ENCODE measurements at places on chromosomes 6 and 20.

GRCh38 chr6:105374010-105374420 lies 28.9 kb downstream of the PREP start:
- DNase-seq: no peak
- no peaks in the 10 kb centered on the region for H3K27me3 ChIP-seq
- H3K27ac ChIP-seq: no peak overlapping the region
- H3K36me3 ChIP-seq: peaks cover 48% of the 10 kb centered on the region

DNA sequence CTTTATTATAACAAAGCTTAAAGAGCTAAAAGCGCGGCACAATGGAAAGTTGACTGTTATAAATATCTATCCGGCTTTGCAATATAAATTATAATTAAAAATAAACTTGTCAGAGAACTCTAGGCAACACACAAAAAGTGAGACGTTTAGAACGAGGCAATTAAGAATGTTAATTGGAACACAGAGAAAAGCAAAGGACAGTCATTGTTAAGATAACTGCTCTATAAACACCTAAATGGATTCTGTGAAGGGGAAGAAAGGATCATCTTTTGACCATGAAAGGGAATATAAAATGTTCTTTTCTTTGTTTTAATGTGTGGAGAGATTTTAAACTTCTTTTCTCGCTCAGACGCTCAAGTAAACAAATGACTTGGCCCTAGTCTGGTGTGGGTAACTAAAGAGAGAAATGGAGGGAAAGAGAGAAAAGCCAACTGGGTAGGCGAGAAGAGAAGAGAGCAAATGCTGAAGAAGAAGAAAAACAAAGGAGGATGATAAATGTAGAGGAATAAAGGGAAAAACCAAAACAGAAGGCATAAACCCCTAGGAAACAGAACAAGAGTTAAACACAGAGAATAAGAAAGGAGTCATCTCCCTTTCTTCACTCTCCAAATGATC lies 9.3 kb upstream of the SALL4 start:
- H3K27ac ChIP-seq: no peak overlapping the region
- H3K36me3 ChIP-seq: no peaks in the 10 kb centered on the region
- peak overlapping the region; percentile 2 for H3K4me3 ChIP-seq
- peaks cover 37% of the 10 kb centered on the region for H3K4me1 ChIP-seq
- DNase-seq: no peak

DNA sequence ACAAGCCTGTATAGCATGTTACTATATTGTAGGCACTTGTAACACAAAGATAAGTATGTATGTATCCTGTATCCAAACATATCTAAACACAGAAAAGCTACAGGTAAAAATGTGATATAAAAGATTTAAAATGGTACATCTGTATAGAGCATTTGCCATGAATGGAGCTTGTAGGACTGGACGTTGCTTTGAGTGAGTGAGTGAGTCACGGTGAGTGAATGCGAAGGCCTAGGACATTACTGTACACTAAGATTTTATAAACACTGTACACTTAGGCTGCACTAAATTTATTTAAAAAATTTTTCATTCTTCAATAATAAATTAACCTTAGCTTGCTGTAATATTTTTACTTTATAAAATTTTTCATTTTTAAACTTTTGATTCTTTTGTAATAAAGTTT lies 136.9 kb downstream of the NKAIN2 start:
- H3K36me3 ChIP-seq: no peaks in the 10 kb centered on the region
- H3K27ac ChIP-seq: no peak overlapping the region
- no peak for DNase-seq
- no peaks in the 10 kb centered on the region for H3K27me3 ChIP-seq

DNA sequence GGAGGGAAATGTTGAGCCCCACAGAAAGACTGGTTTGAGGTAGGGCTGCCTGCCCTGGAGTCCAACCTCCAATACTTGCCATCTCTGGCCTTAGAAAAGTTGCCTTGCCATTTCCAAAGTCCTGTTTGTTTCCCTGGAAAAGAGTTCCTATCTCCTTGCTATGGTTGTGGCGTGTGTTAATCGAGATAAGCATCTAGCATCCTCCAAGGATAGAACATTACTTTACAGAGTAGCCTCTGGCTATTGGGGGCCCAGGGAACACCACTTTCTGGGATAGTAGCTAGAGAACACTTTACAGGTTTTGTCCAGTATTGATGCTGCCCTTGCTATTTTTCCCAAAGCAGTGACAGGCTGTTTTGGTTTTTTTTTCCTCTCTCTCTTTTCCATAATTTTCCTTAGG lies 57.4 kb upstream of the SASH1 start:
- H3K4me3 ChIP-seq: no peak overlapping the region
- H3K4me1 ChIP-seq: peaks cover 26% of the 10 kb centered on the region
- DNase-seq: no peak
- H3K27ac ChIP-seq: no peak overlapping the region

DNA sequence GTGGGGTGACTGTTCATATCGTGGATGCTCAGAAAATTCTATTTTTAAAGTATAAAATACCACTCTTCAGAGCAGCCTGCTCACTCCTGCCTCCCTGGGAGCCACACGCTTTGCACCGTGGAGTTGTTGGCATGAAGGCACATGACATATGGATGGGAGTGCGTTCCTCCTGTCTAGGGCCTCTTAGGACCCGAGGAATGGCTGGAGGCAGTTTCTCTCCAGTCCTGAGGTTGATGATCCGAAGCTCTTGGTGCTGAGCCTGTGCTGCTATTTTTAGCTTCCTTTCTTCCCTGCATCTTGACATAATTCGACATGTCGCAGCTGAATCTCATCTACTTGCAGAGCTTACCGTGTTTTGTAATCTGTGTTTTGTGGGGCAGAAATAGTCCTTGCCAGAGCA lies 73.9 kb downstream of the PHACTR3 start:
- no peak overlapping the region for H3K27ac ChIP-seq
- no peak overlapping the region for H3K4me3 ChIP-seq
- no peak for DNase-seq
- H3K4me1 ChIP-seq: no peaks in the 10 kb centered on the region
- peaks cover 68% of the 10 kb centered on the region for H3K27me3 ChIP-seq
- no peaks in the 10 kb centered on the region for H3K36me3 ChIP-seq

DNA sequence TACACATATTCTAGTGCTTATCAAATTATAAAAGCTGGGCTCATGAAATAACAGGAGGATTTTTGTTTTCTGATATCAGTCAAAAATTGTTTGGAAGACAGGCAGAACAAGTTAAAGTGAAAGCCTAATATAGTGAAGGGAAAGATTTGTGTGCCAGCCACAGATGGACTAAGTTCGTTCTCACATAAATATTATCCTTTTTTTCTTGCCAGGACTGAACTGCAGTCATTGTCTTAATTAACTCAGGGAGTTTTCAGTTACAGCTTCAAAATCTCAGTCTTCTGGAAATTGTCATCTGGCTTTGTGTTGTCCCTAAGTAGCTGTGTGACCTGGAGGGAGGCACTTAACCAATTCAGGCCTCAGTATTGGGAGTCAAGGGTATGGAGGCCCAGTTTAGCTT lies 40.7 kb downstream of the PLCB4 start:
- H3K4me3 ChIP-seq: no peak overlapping the region
- no peak overlapping the region for H3K27ac ChIP-seq
- DNase-seq: no peak
- H3K36me3 ChIP-seq: peaks cover 2% of the 10 kb centered on the region
- no peaks in the 10 kb centered on the region for H3K27me3 ChIP-seq

- H3K36me3 ChIP-seq: no peaks in the 10 kb centered on the region
- H3K4me1 ChIP-seq: no peaks in the 10 kb centered on the region
- DNase-seq: no peak
Measured at GRCh38 chr20:45626540-45626939, 3.0 kb upstream of the WFDC10A start.

DNA sequence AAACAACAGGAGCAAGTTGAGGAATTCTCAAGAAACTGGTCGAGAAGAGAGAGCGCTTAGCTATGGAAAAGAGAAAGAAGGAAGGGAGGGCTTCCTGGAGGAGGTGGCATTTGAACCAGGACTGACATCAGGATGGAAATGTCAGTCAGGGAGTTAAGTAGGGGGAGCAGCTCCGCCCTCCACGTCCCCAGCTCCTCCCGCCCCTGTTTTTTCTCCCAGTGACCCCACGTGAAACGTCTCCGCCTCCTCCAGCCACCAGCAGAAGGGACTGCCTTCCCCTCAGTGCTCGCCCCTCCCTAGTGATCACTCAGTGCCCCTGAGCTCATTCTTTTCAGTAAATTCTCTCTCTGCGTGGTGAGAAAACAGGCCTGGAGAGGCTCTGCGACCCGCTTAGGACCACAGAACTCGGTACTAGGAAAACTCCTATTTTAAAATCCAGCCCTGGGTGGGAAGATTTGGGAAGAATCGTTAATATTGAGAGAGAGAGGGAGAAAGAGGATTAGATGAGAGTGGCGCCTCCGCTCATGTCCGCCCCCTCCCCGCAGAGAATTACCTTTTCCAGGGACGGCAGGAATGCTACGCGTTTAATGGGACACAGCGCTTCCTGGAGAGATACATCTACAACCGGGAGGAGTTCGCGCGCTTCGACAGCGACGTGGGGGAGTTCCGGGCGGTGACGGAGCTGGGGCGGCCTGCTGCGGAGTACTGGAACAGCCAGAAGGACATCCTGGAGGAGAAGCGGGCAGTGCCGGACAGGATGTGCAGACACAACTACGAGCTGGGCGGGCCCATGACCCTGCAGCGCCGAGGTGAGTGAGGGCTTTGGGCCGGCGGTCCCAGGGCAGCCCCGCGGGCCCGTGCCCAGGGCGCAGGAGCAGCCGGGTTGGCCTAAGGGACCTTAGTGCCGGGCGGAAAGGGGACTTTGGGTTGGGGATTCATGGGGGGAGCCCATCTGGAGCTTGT lies 4.6 kb downstream of the HLA-DPB1 start:
- peak overlapping the region; percentile 85 for H3K27ac ChIP-seq
- peaks cover 28% of the 10 kb centered on the region for H3K4me1 ChIP-seq
- no peaks in the 10 kb centered on the region for H3K36me3 ChIP-seq
- no peak for DNase-seq
- peak overlapping the region; percentile 94 for H3K4me3 ChIP-seq

- H3K4me3 ChIP-seq: no peak overlapping the region
- no peaks in the 10 kb centered on the region for H3K27me3 ChIP-seq
- no peak for DNase-seq
- no peak overlapping the region for H3K27ac ChIP-seq
- H3K4me1 ChIP-seq: peaks cover 13% of the 10 kb centered on the region
- H3K36me3 ChIP-seq: peaks cover 3% of the 10 kb centered on the region
Measured at GRCh38 chr20:17822540-17823408, 123.0 kb downstream of the BANF2 start.

DNA sequence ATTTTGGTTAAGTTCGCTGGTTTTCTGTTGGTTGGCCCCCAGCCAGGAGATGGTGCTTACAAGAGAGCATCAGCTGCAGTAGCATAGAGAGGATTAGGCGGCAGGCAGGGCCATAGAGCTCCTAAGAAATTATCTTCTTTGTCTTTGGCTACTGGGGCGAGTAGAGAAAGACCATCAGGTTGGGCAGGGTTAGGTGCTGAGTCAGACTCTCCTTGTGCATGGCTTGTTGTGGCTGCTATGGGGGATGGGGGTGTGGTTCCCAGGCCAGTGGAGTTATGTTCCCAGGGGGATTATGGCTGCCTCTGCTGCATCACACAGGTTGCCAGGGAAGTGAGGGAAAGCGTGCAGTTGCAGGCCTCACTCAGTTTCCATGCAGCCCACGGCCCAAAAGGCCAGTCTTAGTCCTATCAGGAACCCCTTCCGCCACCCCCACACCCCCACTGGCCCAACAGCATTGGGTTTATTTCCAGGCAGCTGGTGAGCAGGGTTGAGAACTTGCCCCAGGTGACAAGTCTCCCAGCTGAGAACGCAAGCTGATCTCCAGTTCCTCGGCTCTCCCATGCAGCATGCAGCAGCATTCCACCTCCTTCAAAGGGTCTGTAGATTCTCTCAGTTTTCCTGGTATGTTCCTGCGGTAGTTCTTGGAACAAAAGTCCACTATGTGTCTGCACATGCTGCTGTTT lies 243.7 kb downstream of the UTRN start:
- H3K27me3 ChIP-seq: no peaks in the 10 kb centered on the region
- H3K36me3 ChIP-seq: peaks cover 45% of the 10 kb centered on the region
- H3K27ac ChIP-seq: no peak overlapping the region
- H3K4me1 ChIP-seq: peaks cover 12% of the 10 kb centered on the region
- no peak overlapping the region for H3K4me3 ChIP-seq

DNA sequence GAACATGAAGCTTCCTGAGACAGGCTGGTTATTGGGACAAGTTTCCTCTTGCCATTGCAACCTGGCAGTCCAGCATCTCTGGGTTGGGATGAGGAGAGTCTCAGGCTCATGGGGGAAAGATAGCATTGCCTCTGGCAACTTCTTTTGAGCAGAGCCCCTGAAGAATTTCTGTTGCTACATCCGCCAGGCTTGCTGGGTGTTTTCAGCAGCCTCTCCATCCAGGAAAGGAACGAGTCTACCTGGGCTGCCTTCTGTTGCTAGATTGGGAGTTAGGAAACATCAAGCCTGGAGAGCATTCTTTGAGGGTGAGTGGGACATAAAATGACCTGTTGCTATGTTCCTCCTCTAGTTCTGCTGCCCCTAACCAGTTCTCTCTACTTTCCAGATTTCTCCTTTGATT lies 313.5 kb downstream of the RFPL4B start:
- H3K4me1 ChIP-seq: peaks cover 2% of the 10 kb centered on the region
- peaks cover 5% of the 10 kb centered on the region for H3K27me3 ChIP-seq
- H3K36me3 ChIP-seq: no peaks in the 10 kb centered on the region
- no peak overlapping the region for H3K4me3 ChIP-seq
- H3K27ac ChIP-seq: no peak overlapping the region

DNA sequence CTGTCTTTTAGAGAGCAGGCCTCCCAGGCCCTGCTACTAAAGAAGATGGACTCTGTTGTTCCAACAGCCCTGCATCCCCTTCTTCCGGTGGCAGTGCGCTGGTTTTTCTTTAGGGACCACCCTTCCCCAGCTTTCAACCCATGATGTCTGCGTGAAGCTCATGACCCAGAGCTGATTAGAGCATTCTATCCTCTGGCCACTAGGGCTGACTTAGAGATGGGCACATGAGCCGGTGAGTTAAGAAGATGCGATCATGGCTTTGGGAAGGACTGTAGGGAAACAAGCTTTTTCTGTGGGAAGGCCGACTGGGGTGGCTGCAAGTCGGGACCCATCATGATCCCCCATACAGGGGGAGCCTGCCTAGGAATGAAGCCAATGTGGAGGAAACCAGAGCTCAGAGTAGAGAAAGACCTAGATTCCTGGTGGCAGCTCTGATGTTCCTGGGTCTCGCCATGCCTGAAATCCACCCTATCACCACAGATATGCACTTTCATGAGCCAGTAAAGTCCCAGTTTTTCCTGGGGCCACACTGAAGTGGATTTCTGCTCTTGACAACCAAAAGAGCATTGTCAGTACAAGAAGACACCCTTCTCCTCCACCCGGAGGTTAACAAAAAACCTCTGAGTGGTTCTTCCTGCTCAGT lies 29.1 kb upstream of the STX16 start:
- no peak overlapping the region for H3K4me3 ChIP-seq
- H3K36me3 ChIP-seq: no peaks in the 10 kb centered on the region
- no peak overlapping the region for H3K27ac ChIP-seq
- DNase-seq: no peak

DNA sequence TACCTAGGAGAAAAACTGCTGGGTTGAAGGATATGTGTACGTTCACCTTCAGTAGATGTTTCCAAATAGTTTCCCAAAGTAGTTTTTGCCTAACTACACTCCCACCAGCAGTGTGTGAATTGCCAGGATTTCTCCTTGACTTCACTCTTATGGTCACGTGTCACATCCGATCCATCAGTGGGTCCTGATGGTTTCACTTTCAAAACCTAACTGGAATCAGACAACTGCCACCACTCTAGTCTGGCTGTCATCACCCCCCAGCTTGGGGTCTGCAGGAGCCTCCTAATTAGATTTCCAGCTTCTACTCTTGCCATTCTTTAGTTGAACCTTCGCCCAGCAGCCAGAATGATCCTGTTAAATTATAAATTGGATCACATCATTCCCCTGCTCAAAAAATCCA lies 8.5 kb upstream of the SLC12A5 start:
- H3K4me1 ChIP-seq: peaks cover 6% of the 10 kb centered on the region
- DNase-seq: no peak
- no peaks in the 10 kb centered on the region for H3K36me3 ChIP-seq
- peaks cover 75% of the 10 kb centered on the region for H3K27me3 ChIP-seq
- H3K27ac ChIP-seq: no peak overlapping the region
